ENCODE measurements at places on chromosomes 6 and 20.
A peak's percentile ranks its signal among the peaks of the same experiment; 100 is the strongest.

- no peak for DNase-seq
Measured at GRCh38 chr6:98548301-98548700, 286.1 kb upstream of the POU3F2 start.

DNA sequence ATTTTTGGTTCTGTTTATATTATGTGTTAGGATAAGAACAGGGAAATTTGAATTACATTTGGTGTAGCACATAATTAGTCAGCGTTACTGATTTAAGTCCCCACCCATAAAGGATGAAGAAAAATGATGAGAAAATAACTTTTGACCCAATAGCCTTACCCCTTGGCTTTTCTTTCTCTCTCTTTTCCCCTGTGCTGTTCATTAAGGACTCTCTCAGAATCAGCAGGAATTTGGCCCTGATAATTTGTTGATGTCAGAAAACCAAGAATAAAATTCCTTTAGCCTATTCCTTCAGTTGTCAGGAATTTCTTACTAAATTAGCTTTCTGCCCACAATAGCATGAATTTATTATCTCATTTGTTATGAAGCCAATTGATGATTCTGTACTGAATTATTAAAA is 18.5 kb downstream of the PLCB1 start:
- DNase-seq: no peak

GRCh38 chr6:24864343-24864742 is 65.6 kb upstream of the ARMH2 start:
- DNase-seq: no peak

DNA sequence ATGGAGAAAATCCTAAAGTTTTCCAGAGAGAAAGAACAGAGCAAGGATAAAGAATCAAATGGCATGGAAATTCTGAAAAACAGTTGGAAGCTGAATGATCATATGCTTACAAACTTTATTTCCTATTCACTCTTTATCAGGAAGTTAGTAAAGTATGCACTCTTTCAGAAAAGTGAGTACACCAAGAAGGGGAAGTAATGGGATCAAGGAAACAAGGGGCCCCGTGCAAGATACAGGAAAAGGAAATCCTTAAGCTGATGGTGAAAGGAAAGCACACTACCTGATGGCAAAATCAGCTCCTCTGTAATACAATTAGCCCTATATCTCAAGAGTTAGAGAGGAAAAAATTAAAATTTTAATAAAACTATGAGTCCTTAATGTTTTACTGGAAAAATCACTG is 14.0 kb downstream of the CALHM6 start:
- DNase-seq: peak; percentile 10

DNA sequence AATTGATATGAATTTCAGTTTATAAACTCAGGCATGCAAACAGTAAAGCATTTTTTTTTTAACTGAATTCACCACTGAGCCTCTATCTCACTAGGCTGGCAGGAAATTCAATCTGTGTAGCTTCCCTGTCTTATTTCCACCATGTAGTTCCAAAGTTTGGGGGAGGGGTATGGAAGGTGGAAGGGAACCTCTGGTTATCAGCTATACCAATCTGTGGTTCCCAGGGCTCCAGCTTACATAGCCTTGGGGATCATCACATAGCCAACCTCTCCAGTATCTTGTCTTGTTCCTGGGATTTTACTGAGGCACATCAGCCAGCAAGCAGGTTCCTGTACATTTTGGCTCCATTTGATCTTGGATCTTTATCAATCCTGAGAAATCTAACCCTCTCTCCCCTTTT is 15.6 kb downstream of the RAD21L1 start:
- no peak for DNase-seq

- DNase-seq: no peak
Measured at GRCh38 chr20:13936781-13937576, 53.4 kb downstream of the SEL1L2 start.

DNA sequence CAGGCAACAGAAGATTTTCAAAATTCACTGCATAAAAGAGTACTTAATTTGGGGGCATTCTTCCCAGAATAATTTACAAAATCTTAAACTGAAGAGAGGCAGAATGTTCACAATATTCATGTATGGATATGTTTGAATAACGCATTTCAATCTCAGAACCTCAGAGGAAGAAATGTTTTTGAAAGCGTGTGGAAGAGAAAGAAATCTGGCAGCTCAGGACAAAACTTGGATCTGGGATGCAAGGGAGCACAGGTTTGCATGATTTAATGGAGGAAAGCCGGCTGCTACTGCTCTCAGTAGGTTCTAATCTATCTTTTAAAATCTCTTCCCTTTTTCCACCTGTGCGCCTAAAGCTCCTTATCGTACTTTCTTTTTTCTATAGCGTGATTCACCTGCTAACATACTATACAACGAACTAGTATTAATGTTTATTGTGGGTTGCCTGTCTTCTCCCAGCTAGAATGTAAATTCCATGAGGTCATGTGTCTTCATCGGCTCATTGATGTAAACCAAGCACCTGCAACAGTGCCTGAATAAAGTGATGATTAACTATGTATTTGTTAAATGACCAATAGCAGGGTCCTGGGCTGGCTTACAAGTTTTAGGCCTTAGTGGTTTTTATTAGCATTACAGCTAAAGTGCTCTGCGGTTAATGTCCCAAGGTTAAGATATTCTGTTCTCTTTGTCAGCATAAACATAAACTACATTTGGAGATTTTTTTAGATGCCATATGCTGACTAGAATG is 15.3 kb downstream of the PRL start:
- DNase-seq: no peak
